Activated T-cell treated with anti-CD3 and anti-CD28 coated beads, Interleukin-2, amount 50 U/mL, for 4 hours (primary cell): ENCODE measurements at places on chromosomes 4 and X.

GRCh38 chr4:27017623-27018022 lies 157.0 kb downstream of the STIM2 start:
- no peak for DNase-seq

- DNase-seq, result no peak
Observed at GRCh38 chrX:43836435-43837184, 45.6 kb downstream of the MAOB start.

- DNase-seq, result no peak
Observed at GRCh38 chr4:127001933-127002332, 630.8 kb upstream of the INTU start.

- no peak for DNase-seq
Observed at GRCh38 chr4:176339936-176340761, 20.4 kb downstream of the SPCS3 start.

- no peak for DNase-seq
Observed at GRCh38 chr4:38948551-38948950, 80.9 kb downstream of the FAM114A1 start.

GRCh38 chr4:7068279-7068842 lies 497 bp upstream of the GRPEL1 start:
- no peak for DNase-seq

DNA sequence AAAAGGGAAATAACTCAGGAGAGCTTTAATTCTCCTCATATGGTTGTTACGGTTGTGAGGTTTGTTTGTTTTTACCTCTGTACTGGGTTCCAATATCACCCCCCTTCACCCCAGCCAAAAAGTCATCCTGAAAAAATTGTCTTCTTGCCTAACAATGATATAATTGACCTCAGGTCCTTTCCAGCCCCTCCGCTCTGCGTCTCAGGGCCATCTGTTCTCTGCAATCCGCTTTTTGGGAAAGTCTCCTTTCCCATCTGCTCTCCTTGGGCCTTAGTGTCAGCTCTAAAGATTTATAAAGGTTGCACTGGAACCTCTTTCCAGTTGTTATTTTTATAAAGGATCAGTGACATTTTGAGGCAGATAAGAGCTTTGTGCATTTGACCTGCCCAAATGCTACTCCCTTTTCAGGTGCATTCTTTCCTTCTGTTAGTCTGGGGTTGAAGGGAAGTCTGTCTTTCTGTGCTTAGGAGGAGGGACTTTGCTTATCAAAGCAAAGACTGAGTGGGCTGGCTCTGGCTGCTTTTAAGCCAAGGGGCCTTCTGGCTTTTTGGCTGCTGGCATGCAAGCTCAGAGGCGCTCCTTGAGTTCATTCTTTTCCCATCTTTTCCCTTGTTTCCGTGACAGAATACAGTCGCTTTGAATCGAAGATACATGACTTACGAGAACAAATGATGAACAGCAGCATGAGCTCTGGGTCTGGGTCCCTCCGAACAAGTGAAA lies 34.1 kb downstream of the DLG3 start:
- no peak for DNase-seq

DNA sequence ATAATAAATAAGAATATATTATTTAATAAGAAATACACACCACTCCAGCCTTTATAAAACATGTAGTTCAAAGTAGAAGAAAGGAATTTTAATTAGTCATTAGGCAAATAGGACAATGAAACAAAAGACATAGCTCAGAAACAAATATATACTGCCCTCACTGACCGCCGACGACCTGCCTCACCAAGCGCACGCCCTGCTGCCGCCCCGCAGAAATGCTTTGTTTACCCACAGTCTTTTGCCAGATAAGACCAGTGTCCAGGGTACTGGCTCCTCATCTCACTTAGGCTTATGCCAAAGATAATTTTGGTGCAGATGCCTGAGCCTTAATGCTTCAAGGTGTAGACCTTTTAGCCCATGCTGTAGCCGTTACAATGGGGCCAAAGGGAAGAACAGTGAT lies 199.5 kb downstream of the HHIP start:
- no peak for DNase-seq

GRCh38 chrX:55841962-55842752 lies 124.6 kb downstream of the RRAGB start:
- DNase-seq, result no peak

GRCh38 chr4:48262484-48262883 lies 7.2 kb downstream of the TEC start:
- DNase-seq, result no peak

DNA sequence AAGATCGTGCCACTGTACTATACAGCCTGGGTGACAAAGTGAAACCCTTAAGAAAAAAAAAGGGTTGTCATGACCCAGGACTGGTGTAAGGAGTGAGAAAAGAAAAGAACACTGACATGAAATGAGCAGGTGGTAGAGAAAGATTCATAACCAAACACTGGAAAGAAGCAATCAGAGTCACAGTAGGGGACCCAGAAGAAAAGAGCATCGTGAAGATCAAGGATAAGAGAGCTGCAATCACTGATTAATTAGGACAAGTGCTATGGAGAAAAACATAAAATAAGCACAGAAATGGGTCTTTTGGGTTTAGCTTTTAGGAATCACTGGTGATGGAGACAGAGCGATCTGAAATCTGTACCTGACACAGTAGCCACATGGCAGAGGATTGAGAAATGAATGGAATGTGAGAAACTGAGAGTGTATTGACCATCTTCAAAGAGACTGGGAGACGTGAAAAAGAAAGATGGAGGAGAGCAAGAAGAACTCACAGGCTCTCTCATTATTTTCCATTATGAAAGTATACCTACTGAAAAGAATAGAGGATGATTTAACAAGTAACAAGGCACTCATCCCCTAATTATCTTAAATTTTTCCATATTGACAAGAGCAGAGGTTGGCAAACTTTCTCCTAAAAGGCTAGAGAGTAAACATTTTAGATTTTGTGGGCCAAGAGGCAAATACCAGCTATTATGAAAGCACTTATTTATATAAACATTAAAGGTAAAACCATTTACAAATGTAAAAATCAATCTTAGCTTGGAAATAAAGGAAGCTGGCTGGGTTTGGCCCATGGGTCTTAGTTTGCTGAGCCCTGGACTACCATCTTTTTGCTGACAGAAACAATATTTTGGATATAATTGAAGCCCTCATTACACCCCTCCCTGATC lies 7.3 kb downstream of the TMEM154 start:
- no peak for DNase-seq

DNA sequence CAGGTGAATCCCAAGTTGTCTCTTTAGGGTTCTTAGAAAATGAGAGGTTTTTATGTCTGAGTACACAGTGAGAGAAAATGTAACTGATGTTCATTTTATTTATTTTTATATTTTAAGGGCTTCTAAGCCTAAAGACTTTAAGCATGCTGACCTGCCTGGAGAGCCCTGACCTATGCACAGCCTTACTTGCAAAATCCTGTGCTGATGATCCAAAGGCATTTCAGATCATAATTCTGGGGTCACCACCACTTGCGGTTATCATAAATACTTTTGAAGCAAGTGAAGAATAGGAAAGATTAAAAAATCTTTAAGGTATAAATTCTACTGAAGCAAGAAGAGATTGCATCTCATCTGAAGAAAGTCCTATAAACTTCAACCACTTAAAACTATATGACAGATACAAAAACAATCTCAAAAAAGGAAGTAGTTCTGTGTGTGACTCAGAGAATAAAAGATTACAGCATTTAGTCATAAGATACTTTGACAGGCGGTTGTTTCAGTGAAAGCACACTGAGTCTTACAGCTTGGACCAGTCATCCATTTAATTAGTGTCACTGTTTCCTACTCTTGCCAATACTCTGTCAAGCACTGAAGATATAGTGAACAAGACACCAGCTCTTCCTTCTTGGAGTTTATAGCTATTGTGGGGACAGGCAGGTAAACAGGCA lies 245.2 kb upstream of the DIPK2B start:
- DNase-seq, result no peak

DNA sequence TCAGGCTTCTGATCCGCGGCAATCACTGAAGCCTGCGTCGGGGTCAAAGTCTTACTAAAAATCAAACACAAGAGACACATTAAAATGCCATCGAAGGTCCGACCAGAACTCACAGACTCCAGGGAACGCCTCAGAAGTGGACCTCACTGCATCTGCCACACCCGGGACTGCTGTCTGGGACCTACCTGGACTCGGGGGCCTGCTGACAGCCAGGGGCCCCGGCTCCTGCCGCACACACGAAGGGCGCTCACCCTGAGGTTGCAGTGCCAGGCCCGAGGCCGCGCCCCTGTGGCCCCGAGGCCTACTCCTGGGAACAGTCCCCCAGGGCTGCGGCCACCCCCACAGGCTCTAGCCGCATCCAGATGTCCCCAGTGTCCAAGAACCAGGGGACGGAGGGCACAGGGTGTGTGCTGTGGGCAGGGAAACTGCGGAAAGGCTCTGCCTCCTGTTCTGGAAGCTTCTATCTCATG lies 7.4 kb downstream of the CTBP1 start:
- DNase-seq, result no peak

GRCh38 chr4:137559801-137560200 lies 27.5 kb upstream of the PCDH18 start:
- DNase-seq, result no peak

DNA sequence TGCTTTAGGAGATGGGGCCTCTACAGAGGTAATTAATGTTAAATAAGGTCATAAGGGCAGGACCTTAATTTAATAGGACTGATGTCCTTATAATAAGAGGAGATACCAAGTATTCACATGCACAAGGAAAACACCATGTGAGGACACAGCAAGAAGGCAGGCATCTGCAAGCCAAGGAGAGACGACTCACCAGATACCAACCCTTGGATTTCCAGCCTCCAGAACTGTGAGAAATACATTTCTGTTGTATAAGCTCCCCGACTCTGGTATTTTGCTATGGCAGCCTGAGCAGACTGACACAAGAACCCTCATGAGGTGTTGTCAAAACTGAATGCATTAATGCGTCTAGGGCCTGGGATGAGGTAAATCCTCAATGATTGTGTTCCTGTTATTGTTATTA lies 56.2 kb upstream of the MAPK10 start:
- DNase-seq, result no peak

- DNase-seq, result no peak
Observed at GRCh38 chr4:19883841-19884240, 367.9 kb upstream of the SLIT2 start.

DNA sequence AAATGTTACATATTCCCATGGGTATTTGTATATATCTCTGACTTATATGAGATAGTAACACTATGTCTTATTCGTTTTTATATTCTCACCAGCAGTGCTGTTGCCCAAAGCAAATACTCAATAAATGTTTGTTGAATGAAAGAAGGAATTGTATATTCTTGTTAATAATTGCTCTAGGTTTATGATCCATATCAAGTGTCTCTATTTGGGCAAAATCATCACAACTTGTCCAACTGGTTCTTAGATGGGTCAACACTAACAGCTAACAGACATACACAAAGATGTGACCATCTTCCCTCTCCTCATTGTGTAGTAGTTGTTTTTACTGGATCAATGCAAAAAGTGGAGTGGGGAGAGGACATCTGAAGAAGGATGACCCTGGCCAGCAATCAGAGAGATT lies 6.6 kb upstream of the APLN start:
- no peak for DNase-seq

DNA sequence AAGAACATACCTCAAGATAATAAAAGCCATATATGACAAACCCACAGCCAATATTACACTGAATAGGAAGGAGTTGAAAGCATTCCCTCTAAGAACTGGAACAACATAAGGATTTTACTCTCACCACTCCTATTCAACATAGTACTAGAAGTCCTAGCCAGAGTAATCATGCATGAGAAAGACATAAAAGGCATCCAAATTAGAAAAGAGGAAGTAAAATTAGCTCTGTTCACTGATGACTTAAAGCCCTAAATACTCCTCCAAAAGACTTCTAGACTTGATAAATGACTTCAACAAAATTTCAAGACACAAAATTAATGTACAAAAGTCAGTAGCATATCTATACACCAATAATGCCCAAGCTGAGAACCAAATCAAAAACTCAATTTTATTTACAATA lies 235.7 kb downstream of the NKX6-1 start:
- DNase-seq, result no peak

- DNase-seq, result no peak
Observed at GRCh38 chr4:112767386-112767785, 130.4 kb downstream of the LARP7 start.
